ENCODE measurements at places on chromosomes 11 and 22. TPM values are rescaled to one million over a fixed set of nuclear protein-coding genes. Genes with fewer than 3 reads are reported as not detected.

The MN1 gene
- 0.22 TPM for total RNA-seq

DNA sequence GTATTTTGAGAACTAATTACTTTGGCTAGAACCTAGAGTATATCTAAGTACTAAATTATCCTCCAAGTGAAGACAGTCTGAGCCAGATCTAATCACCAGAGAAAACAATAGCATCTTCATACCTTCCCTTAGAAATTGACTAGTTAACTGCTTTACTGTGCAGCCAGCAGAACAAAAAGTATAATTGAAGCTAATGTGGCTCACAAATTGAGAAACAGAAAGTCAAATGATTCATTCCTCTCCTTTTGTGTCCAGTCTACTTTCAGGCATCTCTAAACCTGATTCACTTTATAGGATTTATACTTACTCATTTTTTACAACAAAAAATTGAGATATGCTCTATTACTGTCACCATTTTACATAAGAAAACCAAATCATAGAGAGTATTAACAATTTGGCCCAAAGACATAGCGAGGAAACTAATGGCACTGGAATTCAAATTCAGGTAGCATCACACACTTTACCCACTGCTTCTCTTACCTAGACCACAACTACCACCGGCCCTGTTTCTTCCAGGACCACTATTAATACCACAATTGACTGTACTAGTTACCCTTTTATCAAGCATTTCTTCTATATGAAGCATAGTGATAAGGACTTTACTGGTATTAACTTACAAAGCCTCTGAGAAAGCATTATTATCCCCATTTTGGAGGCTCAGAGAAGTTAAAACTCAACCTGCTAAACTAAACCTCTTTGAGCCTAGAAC is 1402.6 kb upstream of the TENM4 start:
- no peak for DNase-seq

DNA sequence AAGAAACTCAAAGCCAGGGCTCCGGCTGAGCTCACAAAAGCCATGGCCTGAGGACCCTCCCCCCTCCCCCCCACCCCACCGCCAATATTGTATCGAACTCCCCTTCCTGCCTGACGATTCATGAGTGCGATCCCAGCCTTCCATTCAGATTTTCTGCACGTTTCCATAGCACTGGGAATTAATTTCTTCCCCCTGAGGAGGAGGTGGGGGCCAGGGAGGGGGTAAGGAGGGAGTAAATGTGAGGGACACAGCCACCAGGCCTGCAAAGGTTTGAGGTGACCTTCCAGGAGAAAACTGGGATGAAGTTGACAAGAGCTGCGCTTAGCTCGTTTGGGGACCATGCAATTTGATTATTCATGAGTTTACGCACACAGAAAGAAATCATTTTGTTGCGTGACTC is 527.7 kb downstream of the MN1 start:
- DNase-seq = no peak

The LRRC56 gene
- 0.60 TPM for total RNA-seq

The LRP4 gene
- total RNA-seq = 0.40 TPM
